ENCODE measurements at places on chromosomes 6 and 20.

GRCh38 chr6:46156701-46157100 lies 14.1 kb downstream of the ENPP5 start:
- no peak for DNase-seq

GRCh38 chr6:61809004-61809595 lies 476.9 kb downstream of the KHDRBS2 start:
- DNase-seq = no peak

DNA sequence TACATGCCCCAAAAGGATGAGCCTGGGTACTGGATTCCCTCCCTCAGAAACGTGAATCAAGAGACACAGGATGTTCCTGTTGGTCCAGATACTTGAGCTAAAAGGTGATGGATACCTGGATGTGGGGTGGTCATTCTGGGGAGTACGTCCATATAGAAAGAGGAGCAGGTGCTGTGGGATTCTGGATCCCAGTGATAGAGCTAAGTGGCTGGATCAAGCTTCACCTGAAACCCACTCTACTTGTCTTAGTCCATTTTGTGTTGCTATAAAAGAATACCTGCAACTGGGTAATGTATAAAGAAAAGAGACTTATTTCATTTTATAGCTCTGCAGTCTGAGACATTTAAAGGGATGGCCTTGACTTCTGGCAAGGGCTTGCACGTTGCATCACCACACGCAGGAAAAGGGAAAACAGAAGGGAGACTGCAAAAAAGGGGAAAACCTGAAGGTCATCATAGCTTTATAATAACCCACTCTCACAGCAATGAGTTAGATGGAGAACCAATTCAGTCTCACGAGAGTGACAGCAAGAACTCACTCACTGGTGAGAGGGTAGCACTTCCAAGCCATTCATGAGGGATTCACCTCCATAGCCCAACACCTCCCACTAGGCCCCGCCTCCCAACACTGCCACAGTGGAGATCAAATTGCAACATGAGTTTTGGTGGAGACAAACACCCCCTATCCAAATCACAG lies 31.2 kb downstream of the RIPOR3 start:
- no peak for DNase-seq

GRCh38 chr20:10662151-10662550 lies 11.6 kb downstream of the JAG1 start:
- DNase-seq = no peak

DNA sequence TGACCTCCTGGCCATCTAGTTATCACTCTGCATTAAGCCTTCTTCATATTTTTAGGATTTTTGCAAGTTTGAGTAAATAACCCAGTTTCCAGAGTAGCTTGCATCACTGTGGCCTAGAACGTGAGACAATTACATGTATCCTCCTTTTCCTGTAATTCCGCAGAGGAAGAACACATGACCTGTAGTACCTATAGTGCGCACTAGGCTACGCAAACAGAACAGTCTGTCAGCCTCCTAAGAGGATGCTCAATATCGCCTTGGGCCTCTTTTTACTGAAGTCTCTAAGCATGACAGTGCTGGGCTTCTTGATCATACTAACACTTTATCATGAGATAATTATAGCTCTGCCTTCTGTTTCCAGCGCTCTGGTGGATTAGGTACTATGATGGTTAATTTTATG lies 20.2 kb upstream of the NR2E1 start:
- DNase-seq = no peak

Data from NCI-H1930 (cell line).